Hepatic stellate cell (primary cell): ENCODE measurements at places on chromosomes 12 and 14.

- no peak for DNase-seq
These were observed 199.6 kb downstream of the CHST11 start for GRCh38 chr12:104656383-104656782.

GRCh38 chr12:50734409-50735263 lies 29.3 kb upstream of the ATF1 start:
- peak; percentile 27 for DNase-seq

- peak; percentile 28 for DNase-seq
These were observed 36.0 kb downstream of the GCH1 start for GRCh38 chr14:54866588-54866987.

DNA sequence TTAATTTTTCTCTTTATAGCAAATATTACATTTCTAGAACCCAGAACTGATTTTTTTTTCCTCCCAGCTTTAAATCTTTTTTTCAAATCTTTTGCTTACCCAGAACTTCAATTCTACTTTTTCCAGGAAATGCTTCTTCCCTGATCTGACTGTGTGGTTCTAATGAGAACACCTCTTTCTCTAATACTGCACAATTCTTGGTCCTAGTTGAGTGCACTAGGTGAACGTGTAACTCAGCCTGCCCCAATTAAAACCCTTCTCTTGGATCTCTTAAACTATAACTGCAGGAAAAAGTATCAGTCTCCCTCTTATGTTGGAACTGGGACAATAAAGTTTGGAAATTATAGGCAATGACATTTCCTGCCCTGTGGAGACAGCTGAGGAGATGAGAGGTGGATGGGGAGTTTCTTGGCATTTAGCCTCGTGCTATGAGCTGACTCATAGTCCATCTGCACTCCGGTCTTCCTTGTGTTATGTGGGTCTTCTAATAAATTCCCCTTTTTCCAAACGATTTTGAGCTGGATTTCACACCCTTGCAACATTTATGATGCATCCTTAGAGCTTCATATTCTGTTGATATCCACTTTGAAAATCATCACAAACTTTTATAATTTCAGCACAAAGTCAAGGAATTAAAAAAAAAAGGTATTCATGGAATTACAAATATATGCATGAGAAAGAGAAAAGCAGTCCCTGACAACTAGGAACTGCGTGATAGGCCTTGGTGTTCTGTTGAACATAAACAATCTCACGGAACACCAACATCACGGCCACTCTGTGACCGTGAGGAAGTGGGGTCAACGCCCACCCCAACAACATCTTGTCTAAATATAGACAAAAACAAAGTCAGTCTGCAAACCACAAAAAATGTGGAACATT lies 52.4 kb downstream of the BRMS1L start:
- peak; percentile 75 for DNase-seq

- peak; percentile 98 for DNase-seq
These were observed at the start of gene CHD8 for GRCh38 chr14:21455912-21456667. Gene CHD8, minus strand, starts transcription at chr14:21456123. Its CDS starts 24,480 bp downstream, at chr14:21431643.

- no peak for DNase-seq
These were observed 78.0 kb downstream of the NOC4L start for GRCh38 chr12:132222096-132222807.

- no peak for DNase-seq
These were observed 20.5 kb downstream of the DERA start for GRCh38 chr12:15931590-15932053.

DNA sequence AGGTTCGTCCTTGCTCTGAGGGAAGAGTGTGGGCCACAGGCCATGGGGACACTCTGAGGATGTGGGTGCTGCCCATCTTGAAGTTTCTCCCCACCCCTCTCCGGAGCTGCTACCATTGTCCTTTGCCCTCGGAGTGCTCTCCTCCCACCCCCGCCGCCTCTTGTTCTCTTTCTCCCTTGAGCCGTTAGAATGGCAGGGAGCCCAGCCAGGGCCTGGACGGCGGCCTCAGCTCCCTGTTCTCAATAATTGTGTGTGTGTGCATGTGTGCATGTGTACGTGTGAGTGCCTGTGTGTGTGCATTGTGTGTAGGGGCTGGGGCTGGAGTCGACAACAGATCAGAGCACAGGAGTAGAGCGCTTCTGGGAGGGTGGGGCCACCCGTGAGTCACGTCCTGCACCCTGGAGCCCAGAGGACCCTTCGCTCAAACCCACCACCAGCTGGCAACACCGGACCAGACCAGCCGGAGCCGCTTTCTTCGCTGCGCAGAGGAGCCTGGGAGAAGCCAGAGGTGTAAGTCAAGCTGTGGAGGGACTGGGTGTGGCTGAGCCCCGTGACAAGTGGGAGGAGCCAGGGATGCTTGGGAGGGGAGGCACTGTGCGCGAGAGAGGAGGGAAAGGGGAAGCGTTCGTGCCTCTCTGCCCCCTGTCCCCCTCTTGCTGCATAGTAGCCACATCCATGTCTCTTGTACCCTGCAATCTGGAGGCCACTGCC lies 25.9 kb upstream of the KCNA5 start:
- DNase-seq: no peak

GRCh38 chr12:67426067-67426466 lies 156.9 kb downstream of the CAND1 start:
- no peak for DNase-seq

DNA sequence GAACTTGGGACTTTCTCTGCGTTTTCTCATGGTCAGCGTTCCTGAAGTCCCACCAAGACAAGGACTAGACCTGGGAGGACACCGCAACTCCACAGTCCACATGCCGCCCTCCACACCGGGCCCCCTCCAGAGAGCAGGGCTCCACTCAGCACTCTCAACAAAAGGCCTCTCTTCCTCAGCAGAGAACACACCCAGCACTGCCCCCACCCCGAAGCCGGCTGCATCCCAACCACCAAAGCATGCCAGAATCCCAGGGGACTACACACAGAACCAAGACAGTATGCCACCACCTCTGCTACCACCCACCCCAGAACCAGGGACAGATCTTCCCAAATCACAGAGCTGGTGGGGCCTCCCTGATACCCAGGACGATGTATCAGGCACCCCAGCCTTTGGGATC lies 88.3 kb downstream of the BCL11B start:
- no peak for DNase-seq

DNA sequence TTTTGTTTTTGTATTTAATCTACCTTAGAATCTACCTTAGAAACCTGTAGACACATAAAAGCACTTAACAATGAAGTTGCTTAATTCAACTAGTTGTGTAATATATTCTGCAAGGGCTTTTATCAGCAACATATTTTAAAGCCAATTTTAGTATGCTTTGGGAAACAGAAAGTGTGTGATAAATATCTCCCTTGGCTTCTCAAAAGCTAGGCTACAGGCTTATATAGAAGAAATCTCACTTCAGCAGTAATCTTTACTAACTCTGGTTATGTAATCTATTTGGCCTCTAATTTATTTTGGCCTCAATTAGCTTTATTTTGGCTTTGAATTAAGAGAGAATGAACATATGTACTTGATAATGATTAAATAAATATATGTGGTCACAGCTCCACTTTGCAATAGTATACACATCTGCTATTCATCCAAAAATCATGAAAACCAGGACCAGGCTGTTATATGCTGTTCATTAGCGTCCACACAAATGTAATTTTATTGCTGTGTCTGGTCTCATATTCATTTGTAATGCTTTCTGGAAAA lies 37.2 kb downstream of the LRP6 start:
- DNase-seq: no peak

DNA sequence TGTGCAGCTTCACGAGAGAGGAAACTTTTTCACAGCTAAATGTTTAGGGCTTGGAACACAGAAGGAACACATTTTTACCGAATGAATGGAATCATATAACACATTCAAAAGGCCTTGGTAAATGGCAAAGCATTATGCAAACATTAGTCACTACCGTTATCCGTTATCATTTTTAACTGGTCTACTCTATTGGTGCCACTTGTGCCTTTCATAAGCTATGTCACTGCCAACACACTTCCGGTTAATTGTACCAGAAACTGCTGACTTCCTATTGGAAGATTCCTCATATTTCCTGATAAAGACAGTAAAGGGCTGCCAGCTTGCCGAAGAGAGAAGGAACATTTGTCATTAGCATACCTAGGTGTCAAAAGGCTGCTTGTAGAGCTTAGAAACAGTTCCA lies 169.2 kb downstream of the APAF1 start:
- no peak for DNase-seq

DNA sequence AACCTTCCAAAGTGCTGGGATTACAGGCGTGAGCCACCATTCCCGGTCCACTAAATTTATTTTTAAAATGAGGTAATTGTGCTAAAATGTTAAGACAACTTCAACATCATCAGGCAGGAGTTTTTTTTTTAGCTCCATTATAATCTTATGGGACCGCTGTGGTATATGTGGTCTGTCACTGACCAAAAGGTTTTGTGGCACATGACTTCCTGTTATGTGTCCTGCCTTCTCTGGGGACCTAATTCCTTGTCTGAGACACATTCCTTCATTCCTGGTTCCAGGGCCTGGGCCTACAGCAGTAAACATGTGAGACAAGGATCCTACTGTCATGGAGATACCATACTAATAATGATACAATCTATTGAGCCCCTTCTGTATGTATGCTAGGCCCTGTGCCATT lies 4.9 kb downstream of the TEX52 start:
- no peak for DNase-seq

GRCh38 chr12:18368594-18368993 lies 107.3 kb downstream of the PIK3C2G start:
- DNase-seq: no peak

GRCh38 chr12:86286119-86286518 lies 29.9 kb upstream of the MGAT4C start:
- no peak for DNase-seq

DNA sequence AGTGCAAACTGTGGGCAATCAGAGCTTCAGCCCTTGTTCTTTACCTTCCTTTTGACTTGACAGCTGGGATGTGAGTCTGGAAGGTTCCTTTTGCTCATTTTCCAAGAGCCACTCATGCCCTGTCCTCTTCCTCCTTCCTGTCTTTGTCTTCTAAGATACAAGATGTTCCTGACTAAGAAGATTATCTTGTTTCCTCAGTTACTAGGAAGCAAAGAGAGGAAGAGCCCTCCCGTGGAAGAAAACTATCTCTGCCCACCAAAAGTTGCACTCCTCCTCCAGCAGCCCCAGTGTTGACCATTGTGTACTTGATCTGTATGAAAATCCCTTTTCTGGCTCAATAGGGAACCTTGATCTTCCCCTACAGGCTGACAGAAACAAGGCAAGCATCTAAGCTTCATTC lies 138.0 kb downstream of the C12orf75 start:
- no peak for DNase-seq

- no peak for DNase-seq
These were observed 14.9 kb downstream of the RAB35 start for GRCh38 chr12:120101617-120102016.

DNA sequence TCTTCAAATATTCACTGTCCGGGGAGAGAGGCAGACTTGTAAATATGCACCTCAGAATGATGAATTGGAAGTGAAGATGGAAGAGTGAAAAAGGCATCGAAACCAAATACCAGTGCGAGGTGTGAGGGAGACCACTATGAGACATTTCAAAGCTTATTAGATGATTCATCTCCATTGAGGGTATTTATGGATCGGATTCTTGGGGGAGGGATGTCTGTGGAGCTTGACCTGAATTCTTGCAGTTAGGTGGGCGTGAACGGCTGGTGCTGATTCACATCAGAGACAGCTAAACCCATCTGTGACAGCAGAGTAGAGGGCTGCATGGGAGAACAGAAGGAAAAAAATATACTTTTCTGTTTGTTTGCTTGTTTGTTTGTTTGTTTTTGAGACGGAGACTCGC lies 677.2 kb downstream of the AACS start:
- no peak for DNase-seq

DNA sequence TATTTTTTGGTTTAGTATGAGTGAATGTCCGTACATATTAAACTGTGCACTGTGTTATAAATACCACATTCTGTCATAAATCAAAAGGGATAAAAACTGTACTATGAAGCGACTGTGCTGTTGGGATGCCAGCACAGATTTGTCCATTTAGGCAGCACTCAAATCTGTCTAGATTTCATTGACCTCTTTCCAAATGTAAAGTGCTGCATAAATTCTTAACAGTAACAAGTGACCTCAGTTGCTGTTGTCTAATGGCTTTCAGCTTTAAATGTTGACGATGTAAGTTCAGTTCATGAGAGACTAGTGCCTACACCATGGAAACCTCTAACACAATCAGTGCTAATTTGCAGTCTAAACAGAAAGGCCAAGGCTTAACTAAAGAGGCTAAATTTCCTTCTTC lies 531.4 kb upstream of the LMO3 start:
- DNase-seq: no peak

DNA sequence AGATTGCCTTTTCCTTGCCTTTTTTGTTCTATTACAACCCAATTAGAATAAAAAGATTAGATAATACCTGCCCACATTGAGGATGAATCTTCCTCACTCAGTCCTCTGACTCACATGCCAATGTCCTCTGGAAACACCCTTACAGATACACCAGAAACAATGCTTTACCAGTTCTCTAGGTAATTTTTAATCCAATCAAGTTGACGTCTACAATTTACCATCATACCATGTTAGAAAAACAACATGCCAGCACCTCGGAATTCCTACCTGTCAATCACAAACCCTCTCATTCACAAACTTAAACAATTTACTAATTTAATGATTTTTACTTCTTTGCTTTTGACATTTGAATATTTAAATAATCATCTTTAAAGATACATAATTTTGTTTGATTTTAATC lies 953.8 kb downstream of the TRHDE start:
- DNase-seq: no peak

DNA sequence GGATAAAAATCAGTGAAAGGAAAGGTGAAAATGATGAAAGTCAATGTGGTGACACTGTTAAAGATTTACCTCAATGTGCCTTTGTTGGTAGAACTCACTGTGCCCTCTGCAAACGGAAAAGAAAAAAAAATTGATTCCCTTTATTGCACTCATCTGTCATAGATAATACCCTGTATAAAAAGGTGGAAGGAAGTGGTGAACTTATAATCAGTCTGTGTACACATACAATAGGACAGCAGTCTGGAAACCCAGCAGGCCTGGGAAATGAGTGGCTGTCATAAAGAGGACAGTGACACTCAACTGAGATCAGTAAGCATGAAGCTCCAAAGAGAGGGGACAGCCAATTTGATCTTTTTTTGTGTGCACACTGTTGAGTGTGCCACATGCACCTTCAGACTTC lies 364.7 kb downstream of the NOVA1 start:
- no peak for DNase-seq
